Activated naive CD4-positive, alpha-beta T cell treated with anti-CD3 and anti-CD28 coated beads, Interleukin-2, amount 50 U/mL, for 72 hours (primary cell): ENCODE measurements at places on chromosomes 7 and 10.

- DNase-seq = no peak
Observed at GRCh38 chr10:97297556-97298222, 5.3 kb upstream of the ARHGAP19 start.

DNA sequence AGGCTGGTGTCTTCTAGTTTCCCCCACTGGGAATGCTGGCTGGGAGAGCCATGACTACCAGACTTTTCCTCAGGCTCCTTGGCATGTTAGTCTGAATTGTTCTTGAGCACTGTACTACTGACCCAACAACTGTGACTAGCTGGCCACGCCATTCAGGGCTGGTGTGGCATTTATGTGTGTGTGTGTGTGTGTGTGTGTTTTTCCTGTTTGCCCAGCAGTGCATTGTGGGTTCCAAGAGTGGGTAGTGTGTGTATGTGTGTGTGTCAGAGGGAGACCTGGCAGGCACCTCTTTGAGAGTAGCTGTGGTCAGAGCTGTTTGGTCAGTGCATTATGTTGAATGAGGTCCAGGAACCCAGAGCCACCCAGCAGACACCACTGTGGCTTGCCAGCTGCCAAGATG lies 9.2 kb downstream of the PCBD1 start:
- no peak for DNase-seq

GRCh38 chr7:136146925-136147324 lies 169.8 kb upstream of the MTPN start:
- DNase-seq = no peak

- no peak for DNase-seq
Observed at GRCh38 chr7:68063171-68063570, 1066.5 kb downstream of the TYW1 start.

DNA sequence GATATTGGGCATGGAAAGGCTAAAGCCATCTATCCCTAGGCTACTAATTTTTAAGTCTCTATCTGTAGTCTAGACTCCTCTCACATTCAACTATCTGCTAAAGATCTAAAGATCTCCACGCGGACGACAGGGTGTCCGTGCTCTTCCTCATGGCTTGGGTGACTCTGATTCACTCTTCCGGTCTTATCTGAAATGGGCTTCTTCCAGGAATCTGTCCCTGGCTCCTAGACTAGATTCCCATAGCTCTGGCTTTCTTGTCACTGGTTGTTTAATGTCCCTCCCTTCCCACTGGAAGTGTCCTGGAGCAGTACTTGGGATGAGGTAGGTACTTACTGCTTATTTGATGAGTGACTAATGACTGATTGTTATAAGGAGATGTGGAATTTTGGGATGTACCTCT lies 62.0 kb upstream of the PODXL start:
- no peak for DNase-seq

DNA sequence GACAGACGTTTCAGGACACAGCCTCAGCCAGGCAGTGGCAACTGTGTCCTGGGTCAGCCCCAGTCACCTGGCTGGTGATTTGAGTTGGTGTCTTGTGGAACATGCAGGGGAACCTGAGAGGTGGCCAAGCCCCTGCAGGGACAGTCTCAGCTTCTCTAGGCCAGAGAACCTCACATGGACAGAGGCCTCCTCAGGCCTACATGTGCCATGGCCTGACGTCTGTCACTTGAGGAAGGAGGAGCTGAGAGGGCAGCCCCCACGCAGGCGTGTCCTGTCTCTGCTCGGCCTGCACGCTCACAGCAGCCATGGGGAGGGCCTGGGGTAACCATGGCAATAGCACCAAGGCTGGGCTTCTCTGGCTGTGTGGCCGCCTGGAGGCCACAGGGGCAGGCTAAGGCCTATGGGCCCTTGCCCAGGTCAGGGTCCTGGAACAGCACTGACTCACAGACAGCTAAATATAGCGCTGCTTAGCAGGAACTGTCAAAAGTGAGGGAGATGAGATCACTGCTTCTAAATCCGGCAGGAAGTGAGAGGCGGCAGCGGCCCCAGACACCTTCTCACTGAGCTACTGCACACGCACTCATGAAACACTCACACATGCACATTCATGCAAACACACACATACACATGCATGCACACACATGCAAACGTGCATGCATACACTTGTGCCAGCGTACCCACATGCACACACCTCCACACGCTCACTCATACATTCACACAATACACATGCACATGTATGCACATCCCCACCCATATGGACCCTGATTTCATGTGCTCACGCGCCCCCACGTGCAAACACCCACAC lies 57.0 kb downstream of the YKT6 start:
- peak; percentile 92 for DNase-seq

GRCh38 chr10:126016156-126016805 lies 119.9 kb downstream of the FANK1 start:
- no peak for DNase-seq

GRCh38 chr10:16987206-16987621 lies 142.4 kb downstream of the CUBN start:
- DNase-seq = no peak

GRCh38 chr10:6781133-6781770 lies 201.2 kb upstream of the PRKCQ start:
- DNase-seq = no peak

GRCh38 chr10:10118131-10118530 lies 899.5 kb upstream of the CELF2 start:
- no peak for DNase-seq

GRCh38 chr10:124151466-124152095 lies 58.2 kb upstream of the CHST15 start:
- DNase-seq = no peak

DNA sequence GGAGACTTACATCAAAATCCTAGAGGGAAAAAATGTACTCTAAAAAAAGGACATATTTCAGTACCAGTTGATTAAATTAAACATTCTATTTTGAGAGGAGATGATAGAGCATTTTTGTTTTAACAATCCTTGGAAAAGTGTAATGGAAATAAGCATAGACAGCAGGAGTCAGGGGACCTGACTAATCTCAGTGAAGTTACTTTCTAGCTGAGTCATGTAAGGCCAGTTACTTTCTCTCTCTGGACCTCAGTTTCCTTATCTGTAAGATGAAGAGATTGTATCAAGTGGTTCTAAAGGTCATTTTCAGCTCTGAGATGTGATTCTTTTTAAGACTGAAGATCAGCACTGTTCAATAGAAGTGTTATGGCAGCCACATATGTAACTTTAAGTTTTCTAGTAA lies 44.1 kb downstream of the VTI1A start:
- DNase-seq = no peak

- peak; percentile 63 for DNase-seq
Observed at GRCh38 chr10:22252224-22252800, 34.5 kb upstream of the EBLN1 start.

GRCh38 chr7:80921130-80921529 lies 2.3 kb upstream of the SEMA3C start:
- no peak for DNase-seq

DNA sequence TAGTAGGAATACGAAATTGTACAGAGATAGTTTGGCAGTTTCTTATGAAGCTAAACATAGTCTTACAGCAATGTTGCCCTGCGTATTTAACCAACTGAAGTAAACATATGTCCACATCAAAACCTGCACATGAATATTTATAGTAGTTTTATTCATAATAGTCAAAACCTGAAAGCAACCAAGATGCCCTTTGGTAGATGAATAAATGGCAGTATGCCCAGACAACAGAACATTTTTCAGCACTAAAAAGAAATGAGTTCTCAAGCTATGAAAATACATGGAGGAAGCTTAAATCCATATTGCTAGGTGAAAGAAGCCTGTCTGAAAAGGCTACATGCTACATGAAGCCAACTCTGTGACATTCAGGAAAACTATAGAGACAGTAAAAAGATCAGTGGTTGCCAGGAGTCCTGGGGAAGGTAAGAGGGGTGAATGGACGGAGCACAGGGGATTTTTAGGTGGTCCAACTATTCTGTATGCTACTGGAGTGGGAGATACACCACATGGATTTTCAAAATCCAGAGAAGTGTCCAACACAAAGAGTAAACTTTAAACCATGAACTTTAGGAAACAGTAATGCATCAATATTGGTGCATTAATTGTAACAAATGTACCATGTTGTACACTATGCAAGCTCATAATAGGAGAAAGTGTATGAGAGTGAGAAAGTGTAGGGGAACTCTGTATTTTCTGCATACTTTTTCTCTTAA lies 17.6 kb downstream of the GPRIN2 start:
- DNase-seq = no peak

GRCh38 chr7:80823057-80823456 lies 95.8 kb downstream of the SEMA3C start:
- DNase-seq = no peak

DNA sequence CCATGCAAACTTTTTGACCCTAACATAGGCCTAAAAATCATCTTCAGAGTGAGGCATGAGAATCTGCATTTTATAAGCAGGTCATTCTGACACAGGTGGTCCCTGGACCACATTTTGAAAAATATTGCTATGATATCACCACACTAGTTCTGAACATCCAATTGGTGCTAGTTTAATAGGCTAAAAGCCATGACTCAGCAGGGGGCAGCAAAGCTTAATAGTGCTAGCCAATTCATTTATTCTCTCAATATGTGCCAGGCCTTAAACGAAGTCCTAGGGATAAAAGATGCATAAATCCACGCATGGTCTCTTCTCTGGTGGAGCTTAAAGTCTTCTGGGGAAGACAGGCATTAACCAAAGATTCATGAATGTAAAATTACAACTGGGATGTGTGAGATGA lies 10.2 kb upstream of the SLC25A28 start:
- no peak for DNase-seq

DNA sequence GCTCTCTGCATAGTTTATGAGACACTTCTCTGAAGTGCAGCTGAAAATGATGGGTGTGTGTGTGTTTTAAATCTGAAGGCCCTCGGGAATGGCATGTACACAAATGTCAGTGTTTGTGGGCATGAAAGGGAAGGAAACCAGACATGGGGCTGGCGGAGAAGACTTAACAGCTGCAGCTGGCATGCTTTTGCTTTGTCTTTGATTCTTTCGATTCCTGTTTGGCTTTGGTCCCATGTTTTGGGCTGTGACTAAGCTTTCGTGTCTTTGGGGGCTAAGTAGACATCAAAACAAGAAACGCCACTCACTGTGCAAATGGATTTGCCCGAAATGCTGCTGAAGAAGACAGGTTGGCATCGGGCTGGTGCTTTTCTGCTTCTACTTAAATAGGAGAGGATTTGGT lies 179.3 kb downstream of the PFKFB3 start:
- no peak for DNase-seq

- DNase-seq = peak; percentile 14
Observed at GRCh38 chr10:102009801-102010425, 46.1 kb downstream of the ARMH3 start.

- no peak for DNase-seq
Observed at GRCh38 chr7:100496509-100496908, 12.8 kb downstream of the NYAP1 start.

DNA sequence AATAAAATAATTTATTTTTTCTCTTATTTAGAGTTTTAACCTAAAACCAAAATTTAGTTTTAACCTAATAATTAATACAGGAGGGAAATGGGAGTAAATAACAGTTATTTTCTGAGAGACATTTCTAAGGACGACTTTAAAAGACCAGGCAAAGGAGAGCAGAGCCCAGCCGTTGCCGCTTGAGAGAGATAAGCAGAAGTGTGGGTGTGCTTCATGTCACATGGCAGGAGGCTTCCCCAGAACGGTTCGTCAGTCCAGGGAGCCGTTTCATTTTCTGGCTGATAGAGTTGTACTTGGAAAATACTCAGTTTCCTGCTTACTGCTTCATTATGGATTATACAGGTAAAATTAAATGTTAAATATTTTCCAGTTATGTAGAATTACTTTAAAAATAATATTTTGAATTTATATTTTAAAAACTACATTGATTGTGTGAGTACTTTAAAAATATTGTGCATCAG lies 61.4 kb downstream of the ST7 start:
- DNase-seq = no peak

DNA sequence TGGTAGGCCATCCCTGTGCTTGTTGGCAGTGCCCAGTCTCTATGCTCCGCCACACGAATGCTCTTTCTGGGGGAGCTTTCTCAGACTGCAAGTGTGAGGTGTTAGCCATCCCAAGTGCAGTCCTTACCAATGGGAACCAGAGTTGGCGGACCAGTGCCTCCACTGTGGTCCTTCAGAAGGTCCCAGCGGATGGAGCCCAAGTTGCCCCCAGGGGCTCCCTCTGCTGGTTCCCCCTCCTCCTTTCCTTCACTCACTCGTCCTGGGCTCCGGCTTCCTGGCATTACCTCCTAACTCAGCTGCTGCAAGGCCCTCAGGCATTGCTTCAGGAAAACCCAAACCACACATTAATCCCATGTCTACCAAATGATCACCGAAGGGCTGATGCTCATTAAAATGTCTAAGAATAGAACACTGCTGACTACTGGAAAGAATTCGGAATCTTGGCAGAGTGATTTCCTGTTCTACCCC lies 139.8 kb downstream of the CUBN start:
- no peak for DNase-seq

GRCh38 chr7:55556492-55556891 lies 15.8 kb downstream of the VOPP1 start:
- DNase-seq = no peak

GRCh38 chr10:71882813-71883659 lies 32.0 kb upstream of the PSAP start:
- DNase-seq = no peak

- DNase-seq = no peak
Observed at GRCh38 chr7:77910124-77910523, 111.6 kb downstream of the PHTF2 start.

GRCh38 chr7:90530263-90530662 lies 60.8 kb downstream of the PTTG1IP2 start:
- DNase-seq = no peak

DNA sequence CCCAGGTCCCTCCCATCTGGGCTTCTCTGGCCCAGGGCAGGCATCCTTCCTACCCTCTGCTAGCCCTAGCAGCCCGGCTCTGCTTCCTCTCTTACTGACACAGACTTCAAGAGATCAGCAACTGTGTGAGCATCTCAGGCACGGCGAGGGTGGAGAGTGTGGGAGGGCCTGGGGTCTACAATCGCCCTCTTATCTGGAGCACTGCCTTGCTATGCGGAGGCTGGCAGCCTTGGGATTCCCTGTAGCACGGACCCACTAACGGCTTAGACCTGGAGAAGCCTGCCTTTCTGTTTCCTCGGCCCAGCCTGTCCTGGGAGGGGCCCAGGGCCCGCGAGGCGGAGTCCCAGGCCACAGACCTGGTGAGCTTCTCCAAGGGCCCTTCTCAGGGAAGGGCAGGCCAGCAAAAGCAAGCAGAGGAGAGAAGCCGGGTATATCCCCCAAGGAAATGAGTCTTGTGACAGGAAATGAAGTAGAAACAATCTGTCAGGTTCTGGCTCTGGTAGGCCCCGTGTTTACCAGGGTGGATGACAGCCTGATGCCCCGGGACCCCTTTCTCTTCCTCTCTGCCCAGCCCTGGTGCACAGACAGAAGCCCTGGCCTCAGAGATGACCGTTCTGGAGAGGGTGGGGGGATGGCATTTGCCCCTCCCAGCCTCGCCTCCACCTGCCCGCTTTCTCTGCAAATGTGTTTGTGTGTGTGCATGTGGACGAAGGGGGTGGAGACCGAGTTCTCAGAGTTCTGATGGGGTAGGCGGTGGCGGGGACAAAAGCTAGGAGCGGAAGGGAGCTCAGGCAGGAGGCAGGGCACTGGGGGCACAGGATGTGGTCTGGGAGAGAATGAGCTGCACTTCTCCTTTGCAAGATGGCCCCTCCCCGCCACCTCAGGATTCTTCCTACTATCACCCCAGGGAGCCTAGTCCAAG lies 2.5 kb downstream of the LRCH4 start:
- no peak for DNase-seq
